ENCODE measurements at places on chromosomes 6 and 20.
A peak's percentile ranks its signal among the peaks of the same experiment; 100 is the strongest.

DNA sequence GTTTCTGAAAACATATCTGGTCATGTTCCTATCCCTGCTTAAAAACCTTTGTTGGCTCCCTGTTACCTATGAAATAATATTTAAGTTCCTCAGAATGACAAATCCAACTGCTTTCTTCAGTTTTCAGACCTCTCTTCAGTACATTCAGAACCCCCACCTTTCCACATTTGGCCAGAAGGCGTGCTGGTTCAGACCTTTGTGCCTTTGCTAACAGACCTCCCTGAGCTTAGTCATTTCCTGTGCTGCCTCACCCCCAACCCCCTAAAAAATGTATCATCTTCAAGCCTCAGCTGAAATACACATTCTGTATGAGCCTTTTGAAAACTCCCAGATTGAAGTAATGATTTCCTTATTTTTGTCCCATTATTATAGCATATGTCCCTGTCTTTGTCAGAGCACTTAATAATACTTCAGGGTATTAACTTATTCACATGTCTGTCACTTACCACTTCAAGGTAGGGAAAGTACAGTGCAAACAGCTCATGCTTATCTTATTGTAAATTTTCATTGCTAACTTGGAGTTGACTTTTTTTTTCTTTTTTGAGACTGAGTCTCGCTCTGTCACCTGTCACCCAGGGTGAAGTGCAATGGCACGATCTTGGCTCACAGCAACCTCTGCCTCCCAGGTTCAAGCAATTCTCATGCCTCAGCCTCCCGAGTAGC lies 19.7 kb downstream of the FAM217A start:
- no peak for DNase-seq

- no peak for DNase-seq
Observed at GRCh38 chr20:63469713-63470101, 2.7 kb downstream of the KCNQ2 start.

GRCh38 chr6:35213298-35213791 lies 411 bp upstream of the SCUBE3 start:
- no peak for DNase-seq

- no peak for DNase-seq
Observed at GRCh38 chr20:60345106-60345505, 386.9 kb downstream of the CDH26 start.

- no peak for DNase-seq
Observed at GRCh38 chr6:37952027-37952426, 132.5 kb downstream of the ZFAND3 start.

DNA sequence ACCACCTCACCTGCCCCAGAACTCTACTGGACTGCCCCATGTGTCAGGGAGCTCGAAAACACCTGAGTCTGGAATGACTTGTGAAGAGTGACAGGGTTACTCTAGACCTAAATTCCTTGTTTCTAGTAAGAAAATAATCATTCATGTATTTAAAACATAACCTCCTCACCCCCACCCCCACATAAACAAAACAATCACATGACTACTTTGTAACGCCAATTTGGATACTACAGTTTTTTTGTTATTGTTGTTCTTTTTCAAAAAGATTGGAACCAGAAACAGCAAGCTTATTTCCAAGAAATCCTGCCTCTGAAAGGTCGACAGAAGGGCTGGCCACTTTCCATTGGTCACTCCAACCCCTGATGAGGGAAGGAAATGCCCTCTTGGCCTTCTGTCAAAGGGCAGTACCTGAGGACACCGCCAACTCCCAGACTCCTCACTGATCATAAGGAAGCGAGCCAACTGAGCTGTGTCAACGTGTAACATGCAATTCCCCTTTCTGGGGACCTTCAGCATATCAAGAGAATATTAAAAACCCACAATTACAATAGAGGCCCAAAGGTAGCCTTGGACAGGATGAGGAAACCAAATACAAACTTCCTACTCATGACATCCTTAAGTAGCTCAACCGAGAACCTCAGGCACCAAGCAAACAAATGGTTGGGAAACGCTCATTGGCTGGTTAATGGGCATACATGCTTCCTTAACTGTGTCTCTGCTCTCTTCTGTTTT lies 2.6 kb downstream of the MCUR1 start:
- no peak for DNase-seq

DNA sequence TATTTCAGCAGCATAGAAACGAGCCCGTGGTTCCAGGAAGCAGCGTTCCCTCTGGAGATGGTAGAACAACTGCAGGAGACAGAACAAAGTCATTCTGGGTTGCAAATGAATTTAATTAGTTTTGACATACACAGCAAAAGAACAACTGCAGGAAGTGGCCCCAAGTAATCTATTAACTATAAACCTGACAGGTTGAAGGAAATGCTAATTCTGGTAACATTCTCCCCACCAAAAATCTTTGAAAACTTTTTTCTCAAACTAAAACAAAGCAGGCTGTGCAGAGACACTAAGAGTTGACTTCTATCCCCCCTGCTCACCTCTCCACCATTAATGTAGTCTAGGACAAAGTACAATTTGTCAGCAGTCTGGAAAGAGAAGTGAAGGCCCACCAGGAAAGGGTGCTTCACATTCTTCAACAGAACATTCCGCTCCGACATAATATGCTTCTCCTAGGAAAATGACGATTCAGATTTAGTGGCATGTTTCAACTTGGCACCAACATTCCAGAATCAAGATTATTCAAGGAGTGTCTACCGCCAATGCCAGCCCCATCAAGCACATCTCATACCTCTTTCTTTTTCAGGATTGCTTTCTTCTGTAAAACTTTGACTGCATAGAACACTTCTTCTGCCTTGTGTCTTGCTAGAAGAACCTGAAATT lies 120.4 kb upstream of the SLC2A12 start:
- DNase-seq, result no peak

DNA sequence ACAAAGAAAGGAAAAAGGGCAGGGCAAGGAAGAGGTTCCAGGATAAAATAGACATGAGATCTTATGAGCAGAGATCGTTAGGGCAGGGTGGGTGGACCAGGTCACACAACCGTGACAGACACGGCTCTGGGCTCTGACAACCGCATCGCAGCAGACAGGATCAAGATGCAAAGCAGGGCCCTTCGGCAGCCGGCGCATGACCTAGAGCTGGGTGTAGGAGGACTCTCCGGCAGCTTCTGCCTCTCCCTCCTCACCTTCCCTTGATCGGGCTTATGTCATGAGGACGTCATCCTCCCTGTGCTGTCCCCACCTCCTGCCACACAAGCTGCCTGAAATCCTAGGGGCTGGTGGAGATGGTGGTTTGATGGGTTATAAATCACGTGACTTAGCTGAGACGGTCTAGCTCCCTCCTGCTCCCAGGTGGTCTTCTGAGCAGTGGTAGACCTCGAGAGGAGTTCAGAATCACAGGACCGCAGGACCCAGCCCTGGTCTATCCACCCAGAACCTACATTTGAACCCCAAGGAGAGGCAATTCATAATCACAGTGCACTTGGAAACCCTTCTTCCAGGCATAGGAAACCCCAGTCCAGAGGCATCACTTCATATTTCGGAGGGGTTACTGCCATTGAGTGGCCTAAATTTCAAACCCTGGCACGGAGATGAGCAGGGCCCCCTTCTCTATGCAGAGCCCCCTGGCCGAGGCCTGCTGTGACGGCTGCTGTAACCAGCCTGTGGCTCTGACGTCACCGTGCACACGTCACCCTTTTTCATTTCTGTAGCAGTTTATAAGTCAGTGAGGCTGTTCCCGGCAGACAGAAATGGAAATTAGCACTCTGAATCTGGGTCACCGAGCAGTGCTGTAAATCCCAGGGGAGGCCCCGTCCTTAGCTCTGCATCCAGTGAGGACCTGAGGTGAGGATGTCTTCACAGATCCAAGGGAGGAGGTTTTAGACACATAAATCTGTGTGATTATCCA lies 8.7 kb upstream of the CCR6 start:
- DNase-seq, result no peak

GRCh38 chr6:41013466-41014153 lies 25.4 kb downstream of the UNC5CL start:
- DNase-seq, result no peak

DNA sequence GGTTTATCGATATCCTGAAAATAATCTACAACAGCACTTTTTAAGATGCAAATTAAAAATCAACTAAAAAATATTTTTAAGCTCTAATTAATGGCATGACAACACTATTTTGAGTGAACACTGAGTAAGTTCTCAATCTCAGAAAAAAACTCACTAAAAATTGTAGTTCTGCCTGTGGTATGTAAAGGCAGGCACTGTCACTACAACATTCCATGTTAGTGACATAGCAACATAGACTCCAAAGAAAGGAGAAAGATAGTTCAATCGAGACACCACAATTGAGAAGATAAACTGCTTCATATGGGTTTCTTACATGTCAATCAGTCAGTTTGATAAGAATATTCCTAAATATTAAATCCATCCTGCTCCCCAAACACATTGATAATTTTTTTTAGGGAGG lies 38.0 kb downstream of the COL12A1 start:
- DNase-seq, result no peak

- no peak for DNase-seq
Observed at GRCh38 chr6:93417421-93418013, 1.8 kb downstream of the EPHA7 start.

DNA sequence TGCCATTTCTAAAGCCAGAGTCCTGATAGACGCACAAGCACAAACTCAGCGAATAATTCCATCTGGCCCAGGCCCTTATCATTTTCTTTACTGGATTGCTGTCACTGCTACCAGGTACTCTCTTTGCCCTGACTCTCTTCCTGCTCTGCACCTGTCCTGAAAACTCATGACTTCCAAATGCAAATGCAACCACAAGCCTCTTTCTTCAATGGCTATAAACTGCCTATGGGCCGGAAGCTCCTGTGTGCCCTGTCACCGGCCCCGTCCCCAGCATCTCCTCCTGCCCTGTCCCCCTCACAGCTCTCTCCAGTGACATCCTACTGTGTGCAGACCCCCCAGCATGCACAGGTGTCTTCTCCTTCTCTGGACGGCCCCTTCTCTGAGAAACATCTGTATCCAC lies 302.6 kb downstream of the GMDS start:
- DNase-seq, result no peak

- DNase-seq, result no peak
Observed at GRCh38 chr20:10412591-10413408, 21.2 kb downstream of the MKKS start.

DNA sequence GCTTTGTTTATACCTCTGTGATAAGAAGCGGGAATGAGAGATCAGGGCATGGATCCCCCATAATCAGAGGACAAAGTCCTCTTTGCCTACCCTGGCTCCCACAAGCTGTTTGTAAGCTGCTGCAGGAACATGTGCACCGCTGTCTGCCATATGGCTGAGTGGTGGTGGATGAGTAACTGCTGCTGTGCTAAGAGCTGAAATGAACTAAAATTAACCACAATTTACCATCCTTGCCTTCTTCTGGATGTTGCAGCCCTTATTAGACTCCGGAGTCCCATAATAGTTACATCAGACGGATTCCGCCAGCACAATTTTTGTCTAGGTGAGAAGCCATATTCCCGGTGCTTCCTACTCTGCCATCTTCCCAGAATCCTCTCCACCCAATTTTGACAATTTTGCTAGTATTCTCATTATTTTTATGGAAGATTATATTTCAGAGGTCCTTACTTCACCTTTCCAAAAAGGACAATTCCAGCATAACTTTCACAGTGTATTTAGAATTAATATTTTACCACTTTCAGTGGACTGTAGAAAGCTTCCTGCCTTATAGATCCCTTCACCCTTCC lies 6.0 kb upstream of the CMTR1 start:
- no peak for DNase-seq

GRCh38 chr6:111652156-111652555 lies 46.5 kb upstream of the TRAF3IP2 start:
- DNase-seq, result no peak

GRCh38 chr6:28159029-28159607 lies 17.4 kb downstream of the ZKSCAN8 start:
- no peak for DNase-seq

GRCh38 chr6:28940294-28940857 lies 16.6 kb upstream of the TRIM27 start:
- DNase-seq, result peak; percentile 75

DNA sequence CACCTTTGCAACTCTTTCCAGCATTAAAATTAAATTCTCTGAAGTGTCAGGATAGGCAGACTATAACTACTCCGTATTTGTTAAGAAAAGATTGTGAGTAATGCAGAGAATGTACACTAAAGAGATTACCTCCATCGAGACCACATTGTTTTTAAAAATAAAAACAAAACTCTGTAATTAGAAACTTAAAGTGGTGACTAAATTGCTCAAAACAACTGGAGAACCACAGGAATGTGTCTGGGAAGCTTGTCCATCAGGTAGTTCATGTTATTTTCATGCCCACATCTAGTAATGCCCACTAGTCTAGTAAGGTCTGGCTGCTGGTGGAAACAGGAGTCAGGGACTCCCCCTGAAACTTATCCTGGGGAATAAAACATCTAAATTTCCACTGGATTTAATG lies 103.0 kb upstream of the FOXQ1 start:
- no peak for DNase-seq

DNA sequence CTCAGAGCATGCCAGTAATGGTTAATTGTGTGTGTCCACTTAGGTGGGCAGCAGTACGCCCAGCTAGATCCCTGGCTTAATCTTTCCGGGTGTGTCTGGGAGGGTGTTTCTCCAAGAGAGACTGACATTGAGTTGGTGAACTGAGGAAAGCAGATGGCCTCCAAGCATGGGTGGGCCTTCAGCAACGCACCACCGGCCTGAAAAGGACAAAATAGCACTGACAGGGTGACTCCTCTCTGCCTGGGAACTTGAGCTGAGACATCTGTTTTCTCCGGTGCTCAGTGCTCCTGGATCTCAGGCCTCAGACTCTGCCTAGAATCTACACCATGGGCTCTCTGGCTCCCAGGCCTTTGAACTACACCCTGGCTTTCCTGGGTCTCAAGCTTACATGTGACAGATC lies 43.2 kb downstream of the C6orf118 start:
- DNase-seq, result no peak

DNA sequence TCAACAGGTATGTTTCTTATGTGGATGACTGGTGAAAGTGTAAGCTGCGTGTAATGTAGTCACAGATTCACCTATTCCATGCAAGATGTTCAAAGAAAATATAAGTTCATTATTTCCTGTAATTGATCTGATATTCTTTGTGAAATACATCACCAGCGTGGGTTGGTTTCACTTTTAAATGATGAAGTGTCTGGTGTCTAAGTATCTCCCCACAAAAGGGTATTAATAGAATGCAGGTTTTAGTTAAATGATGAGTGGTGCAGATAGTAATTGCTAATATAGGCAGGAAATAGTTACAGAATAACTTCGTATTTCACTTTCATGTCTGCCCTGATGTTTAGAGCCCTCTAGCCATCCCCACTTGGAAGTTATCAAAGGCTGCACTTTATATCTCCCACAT lies 22.2 kb downstream of the PGBD1 start:
- DNase-seq, result no peak

DNA sequence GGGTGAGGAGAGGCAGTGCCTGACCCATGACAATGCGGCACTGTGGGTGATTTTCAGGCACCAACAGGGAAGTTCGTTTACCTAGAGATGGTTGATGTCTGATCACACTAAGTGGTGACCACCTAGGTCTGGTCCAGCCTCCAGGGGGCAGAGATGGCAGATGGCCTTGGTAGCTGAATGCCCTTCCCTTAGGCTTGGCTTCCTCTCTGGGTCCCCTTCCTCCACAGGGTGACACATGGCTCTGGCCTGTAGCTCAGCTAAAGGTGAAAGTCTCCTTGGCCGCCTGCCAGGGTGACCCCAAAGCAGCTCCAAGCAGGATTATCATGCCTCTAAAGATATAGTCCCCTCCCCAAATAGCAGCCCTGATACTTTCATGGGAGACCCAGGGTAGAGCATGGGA lies 6.4 kb downstream of the GDAP1L1 start:
- no peak for DNase-seq
